ENCODE measurements at places on chromosomes 3 and 15.
A peak's percentile ranks its signal among the peaks of the same experiment; 100 is the strongest.

- no peak for DNase-seq
These were observed 77.0 kb downstream of the KLF13 start for GRCh38 chr15:31403606-31404005.

- no peak for DNase-seq
These were observed 166.5 kb upstream of the THRB start for GRCh38 chr3:24661175-24661584.

- DNase-seq = peak; percentile 13
These were observed at the start of gene SCG5 for GRCh38 chr15:32641517-32642059. TSS of gene SCG5 (plus strand) at chr15:32641710. CDS start at chr15:32643593, 1,883 bp downstream.

DNA sequence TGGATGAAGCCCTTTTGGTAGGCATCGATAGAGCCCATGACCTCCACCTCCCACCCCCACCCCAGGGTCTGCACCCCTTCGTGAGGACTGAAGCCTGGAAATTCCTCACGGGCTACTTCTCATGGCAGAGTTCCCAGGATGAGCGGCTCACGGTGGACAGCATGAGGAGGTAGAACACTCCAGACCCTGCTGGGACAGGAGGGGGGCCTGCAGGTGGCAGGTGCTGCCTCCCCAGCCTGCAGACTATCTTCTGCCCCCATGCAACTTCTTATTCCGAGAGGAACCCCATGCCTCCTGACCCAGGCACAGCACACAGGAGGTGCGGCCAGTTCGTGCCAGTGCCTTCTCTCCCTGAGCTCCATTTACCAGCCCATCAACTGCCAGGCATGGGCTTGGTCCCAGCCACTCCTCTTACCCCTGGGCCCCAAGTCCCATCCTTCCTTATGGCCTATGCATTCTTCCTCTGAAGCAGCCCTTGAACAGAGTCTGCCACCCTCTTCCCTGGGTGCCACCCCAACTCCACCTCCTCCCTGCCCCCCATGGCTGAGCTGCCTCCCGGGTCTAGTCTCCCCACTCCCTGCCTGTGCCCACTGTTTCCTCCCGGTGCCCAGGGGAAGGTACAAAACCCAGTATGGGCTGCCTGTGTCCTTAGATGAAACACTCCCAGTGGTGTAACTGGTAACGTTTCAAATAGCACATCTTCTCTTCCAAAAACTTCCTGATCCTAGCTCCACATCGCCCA is 8.4 kb downstream of the TBC1D21 start:
- DNase-seq = no peak

GRCh38 chr3:69081583-69082262 is 1.6 kb upstream of the UBA3 start:
- DNase-seq = peak; percentile 83

GRCh38 chr3:45064512-45065372 is 38.6 kb downstream of the CLEC3B start:
- DNase-seq = peak; percentile 100

DNA sequence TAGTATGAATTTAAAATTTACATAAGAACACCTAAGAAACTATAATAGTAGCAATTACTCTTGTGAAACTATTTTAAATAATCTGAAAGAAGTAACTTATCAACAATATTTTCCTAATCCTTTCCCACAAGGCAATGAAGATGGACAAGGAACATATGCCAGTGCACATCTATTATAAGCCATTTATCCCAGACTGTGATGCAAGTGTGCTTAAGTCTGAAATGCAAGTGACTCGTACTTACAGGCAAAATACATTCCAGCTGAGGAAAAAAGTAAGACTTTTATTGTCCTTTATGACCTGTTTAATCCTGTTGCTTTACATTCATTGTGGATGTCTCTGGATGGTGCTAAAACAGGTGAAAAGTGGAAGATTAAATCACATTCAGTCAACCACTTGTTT is 709.4 kb downstream of the ZNF385D start:
- DNase-seq = no peak

DNA sequence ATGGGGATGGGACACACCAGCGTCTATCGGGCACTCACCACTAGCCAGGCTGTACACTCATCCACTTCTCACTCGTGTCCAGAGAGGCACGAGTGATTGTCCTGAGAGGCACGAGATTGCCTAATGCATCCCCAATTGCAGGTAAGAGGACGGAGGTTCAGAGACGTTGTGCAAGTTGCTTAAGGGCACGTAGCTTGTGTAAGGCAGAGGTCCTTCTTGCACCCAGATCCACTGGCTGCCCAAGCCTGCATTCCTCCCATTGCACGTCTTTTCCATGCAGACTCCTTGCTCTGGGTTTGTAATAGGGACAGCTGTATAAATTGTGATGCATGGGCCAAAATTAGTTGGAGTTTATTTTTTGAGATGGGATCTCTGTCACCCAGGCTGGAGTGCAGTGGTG is 264.3 kb downstream of the PLCL2 start:
- DNase-seq = no peak

DNA sequence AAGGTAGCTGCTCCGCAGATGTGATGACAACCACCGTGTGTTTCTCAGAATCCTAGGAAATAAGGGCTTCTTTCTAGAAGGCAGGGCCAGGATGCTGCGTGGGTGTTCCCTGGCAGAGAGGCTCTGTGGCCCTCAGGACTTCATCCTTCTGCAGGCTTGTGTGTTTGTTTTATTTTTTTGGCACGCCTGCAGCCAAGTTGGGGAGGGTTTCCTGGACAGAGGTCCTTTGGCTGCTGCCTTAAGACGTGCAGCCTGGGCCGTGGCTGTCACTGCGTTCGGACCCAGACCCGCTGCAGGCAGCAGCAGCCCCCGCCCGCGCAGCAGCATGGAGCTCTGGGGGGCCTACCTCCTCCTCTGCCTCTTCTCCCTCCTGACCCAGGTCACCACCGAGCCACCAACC is at the start of gene CLEC3B:
CLEC3B (plus strand) TSS at position 266 of the 400 bp plus-strand sequence; CDS start at position 326, 60 bp downstream.
- DNase-seq = no peak

DNA sequence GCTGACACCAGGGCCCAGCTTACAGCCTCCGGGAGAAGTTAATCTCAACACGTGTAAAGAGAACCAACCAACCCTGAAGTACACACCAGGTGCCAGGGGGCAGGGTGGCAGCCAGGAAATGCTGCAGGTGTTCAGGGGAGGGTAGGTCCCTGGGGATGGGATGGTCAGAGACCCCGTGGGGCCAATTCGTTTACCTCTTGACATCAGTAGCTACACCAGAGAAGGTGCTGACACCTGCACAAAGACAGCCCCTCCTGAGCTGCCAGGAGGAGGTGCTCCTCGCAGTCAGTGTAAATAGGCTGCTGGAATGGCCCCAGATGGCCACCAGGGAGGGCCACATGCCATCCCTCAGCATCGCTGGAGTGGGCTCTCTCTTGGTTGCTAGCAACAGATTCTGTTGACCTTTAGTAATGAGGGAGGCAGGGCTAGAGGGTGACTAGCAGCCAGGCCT is 52.8 kb downstream of the CORO2B start:
- DNase-seq = no peak

GRCh38 chr3:134563601-134564000 is 77.7 kb downstream of the CEP63 start:
- no peak for DNase-seq

GRCh38 chr3:42698216-42698910 is 4.2 kb downstream of the HHATL start:
- no peak for DNase-seq

DNA sequence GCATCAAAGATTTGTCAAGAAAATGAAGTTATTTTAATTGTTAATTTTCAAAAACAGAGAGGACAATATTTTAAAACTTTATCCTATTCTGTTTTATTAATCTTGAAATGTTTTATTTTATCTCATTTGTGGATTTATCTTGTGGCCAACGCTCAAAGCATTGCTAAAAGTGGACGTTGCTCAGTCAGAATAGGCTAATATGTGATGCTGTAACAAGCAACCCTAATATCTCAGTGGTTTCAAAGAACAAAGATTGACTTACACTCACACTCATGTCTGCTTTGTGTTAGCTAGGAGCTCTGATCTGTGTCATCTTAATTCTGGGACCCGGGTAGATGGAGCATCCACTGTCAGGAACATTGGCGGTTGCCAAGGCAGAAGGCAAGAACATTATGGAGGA is 86.0 kb upstream of the PLCL2 start:
- DNase-seq = no peak

DNA sequence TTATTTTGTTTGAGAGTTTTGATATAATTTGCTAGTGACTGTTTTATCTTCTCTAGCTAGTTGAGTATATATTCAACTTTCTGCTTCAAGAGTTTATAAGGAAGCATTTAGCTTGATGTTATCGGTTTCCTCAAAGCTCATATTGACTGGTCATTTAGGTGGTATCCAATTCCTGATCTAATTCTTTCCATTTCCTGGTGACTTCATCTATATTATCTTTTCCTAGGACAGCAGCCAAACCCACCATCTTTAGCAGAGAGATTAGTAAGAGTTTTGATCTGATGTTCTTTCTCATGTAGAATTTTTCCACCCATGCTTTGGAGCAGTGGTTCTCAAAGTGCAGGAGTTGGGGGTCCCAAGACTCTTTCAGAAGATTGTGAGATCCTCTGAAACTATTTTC is 148.6 kb upstream of the STT3B start:
- DNase-seq = no peak

DNA sequence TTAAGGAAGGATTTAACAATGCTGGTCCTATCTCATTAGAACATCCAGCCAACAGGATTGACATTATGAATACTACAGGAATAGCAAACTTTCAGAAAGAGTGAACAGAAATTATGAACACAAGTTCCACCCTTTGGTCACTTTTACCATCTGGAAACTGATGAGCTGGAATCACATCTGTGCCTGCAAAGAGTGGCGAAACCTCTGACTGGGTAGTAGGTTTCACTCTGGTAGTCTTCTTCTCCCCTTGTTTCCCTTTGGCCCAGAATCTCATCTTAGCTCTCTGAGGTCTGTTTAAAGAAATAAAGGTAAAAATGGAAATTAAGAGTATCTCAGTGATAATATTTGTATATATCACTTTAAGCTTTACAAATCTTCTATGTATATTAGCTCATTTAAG is 73.1 kb downstream of the NR2E3 start:
- DNase-seq = no peak

GRCh38 chr15:92654662-92655061 is 913 bp downstream of the FAM174B start:
- DNase-seq = no peak

DNA sequence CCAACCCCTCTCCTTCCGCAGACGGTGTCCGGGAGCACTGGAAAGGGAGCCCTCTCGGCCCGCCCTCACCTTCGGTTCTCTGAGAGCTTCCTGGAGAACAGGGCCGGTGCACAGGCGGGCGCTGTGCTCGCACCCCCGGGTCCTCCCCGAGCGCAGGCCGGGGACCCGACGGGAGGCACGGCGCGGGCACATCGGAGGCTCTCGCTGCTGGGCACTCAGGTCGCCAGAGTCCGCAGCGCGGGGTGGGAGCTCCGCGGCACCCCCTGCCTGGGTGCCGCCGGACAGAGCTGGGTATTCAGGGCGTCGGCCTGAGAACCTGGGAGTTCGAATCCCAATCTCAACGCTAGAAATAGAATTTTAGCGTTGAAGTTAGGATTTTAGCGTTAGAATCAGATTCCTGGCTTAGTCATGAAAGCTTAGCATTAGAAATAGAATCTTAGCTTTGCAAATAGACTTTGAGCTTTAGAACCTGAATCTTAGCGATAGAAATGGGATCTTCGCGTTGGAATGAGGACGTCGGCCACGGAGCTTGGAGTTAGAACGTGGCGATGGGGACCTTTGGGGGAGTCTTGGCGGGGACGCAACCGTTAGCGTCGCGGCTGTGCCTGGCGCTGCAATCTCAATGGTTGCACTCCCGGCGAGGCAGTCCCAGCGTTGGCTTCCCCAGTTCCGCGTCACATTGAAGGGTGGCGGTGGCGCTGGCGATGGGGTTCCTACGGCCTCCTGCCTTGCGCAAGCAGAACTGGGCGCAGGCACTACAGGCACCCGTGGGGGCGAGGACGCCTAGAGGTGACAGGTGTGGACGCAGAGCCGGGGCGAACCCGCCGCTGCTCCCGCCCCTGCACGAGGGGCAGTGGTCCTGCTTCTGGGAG is 549 bp downstream of the TRH start:
- no peak for DNase-seq

DNA sequence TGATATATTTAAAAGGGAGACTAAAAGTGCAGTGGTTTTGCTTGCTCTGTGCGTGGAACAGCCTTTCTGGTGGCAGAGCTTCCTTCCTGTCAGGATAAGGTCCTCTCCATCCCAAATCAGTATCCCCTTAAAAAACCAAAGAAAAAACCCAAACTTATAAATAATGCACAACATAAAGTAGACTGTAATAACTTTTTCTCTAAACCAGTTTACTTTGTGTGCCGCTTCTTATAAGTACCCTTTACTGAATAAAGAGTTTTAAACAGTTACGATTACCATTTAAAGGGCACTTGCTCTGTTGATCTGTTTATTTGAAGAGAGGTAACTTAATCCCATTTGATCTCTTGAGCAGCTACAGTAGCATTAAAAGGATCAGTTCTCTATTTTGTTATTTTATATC is 2.5 kb downstream of the PIK3CA start:
- DNase-seq = no peak

DNA sequence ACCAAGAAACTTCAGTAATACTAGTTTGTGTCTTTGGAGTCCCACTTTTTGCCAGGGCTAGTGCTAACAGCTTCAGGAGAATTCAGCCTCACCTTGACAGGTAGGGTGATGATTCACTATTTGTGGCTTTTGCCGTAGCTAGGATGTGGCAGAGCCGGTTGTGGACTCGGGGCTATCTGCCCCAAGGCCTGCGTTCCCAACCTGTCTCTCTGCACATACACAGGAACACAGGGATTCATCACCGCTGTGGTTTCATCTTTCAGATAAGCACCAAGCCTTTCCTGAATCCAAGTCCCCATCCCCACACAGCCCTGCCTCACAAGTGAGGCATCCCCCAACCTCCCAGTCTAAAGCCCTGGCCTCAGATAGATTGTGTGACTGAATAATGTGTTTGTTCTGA is 45.2 kb upstream of the POLG start:
- no peak for DNase-seq

GRCh38 chr3:22474706-22475445 is 723.9 kb upstream of the ZNF385D start:
- DNase-seq = no peak

GRCh38 chr15:78374436-78375393 is 34.6 kb downstream of the CRABP1 start:
- peak; percentile 24 for DNase-seq

GRCh38 chr15:69424748-69425413 is 10.7 kb downstream of the KIF23 start:
- no peak for DNase-seq

GRCh38 chr3:45606991-45607712 is 12.6 kb downstream of the LIMD1 start:
- no peak for DNase-seq

Data from hematopoietic multipotent progenitor cell treated with erythropoietin and hydrocortisone succinate and interleukin-3 and kit ligand, for 8 days (in vitro differentiated cells).